ENCODE measurements at places on chromosomes 1 and 21. TPM values are rescaled to one million over a fixed set of nuclear protein-coding genes. Genes with fewer than 3 reads are reported as not detected.
A peak's percentile ranks its signal among the peaks of the same experiment; 100 is the strongest.

- DNase-seq = no peak
Measured at GRCh38 chr1:89929467-89930063, 65.3 kb upstream of the ZNF326 start.

The CA6 gene
- total RNA-seq = not detected

The SELENON gene
- total RNA-seq = 83.4 TPM

The RGS4 gene
- total RNA-seq = 0.89 TPM

The SPRR4 gene
- total RNA-seq = not detected

DNA sequence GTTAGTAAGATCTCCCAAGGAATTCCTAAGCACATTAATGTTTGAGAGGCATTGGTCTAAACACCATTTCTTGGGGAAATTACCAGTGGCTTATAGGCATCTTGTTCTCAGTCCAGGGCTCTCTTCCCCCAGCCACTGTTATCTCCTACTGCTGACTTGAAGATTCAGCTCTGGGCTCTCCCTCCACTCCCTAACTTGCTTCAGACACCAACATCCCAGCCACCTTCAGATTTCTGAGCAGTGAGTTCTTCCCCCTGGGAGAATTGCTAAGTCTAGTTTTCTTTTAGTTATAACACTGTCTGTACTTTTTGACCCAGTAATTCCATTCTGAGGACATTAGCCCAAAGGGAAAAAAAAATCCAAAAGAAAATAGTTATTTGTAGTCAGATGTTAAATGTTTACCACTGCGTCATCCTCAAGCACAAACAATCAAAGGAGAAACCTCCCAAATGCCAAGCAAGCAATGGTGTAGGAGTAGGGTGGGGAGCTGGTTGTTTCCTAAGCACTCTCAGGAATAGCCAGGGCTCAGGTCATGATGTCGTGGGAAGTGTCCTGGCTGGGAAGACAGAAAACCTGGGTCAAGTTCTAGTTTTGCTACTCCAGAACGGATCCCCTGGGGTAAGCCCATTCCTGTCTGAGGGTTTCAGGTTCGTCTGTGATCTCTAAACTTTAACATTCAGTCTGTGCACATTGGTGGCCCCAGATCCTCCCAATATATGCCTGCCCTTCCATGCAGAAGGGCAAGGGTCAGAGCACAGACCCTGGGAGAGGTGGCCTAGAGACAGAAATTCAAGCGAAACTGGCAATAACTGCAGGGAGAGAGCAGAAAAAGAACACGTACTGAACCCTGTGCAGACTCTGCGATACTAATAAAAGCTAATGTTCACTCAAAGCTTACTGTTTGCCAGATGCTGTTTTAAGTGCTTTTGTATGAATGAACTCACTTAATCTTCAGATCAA lies 191.1 kb upstream of the FGGY start:
- DNase-seq = no peak

The SLC5A3 gene
- 17.4 TPM for total RNA-seq

The GPR25 gene
- total RNA-seq = 0.62 TPM

GRCh38 chr1:167911413-167911812 lies 2.5 kb downstream of the ADCY10 start:
- no peak for DNase-seq

The HTR6 gene
- not detected for total RNA-seq

The ZNF687 gene
- total RNA-seq = 23.7 TPM

GRCh38 chr1:65209005-65209885 lies 61.2 kb downstream of the AK4 start:
- DNase-seq = no peak

DNA sequence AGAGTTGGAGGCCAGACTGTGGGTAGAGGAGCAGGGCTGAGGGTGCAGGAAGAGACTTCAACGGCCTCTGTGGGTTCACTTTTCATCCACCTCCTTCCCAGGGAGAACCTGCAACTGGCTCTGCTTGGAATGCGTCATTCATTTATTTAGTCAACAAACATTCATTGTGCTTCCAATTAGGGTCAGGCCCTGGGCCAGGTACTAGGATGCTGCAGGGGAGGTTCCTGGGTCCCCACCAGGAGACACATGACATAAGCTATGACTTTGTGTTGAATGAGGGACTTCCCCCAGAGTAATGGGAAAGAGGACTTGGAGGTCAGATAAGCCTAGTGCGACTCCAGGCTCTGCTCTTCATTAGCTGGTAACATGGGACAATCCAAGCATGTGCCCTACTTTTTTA lies 46.3 kb upstream of the RPL11 start:
- DNase-seq = no peak

DNA sequence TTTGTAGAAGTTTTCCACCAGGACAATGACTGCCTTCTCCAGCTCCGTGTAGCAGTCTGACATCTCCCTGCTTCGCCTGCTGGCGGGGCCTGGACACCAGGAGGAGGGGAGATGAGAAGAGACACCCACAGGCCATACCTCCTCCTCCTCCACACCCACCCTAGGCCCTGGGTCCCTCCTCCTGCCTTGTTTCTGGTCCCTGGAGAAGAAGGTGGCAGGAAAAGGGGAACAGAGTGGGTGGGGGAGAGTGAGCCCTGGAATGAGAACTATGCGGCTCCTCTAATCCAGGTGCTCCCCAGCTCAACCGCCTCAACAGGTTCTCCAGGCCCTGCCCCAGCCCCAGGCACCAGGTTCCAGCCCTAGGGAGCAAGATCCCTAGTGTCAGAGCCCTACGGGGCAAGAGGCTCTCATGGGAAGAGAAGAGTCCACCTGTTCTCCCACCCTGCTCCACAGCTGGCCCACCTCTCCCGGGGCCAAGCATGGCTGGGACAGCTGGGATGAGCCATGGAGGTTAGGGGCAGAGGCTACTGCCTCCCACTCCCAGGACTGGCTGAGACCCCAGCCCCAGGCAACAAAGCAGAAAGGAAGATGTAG lies 4.8 kb downstream of the S100A16 start:
- DNase-seq = no peak

DNA sequence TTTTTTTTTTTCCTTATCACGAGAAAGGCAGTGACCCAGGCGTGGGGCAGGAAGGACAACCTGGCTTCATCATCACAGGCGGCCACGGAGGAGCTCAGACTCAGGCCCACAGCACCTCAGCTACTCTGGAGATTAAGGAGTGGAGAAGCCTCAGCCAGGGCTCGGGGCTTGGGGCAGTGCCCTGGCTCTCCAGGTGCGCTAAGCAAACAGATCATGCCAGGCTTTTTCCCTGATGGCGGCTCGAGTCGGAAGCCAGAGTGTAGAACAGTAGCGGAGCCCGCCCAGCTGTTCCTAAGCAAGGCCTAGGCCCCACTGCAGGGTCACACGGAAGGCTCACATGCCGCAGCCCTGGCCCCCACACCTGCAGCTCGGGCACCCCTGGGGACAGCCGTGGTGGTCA lies 70.7 kb downstream of the AGPAT3 start:
- DNase-seq = no peak

GRCh38 chr1:237471377-237471776 lies 419.3 kb downstream of the ZP4 start:
- DNase-seq = no peak

DNA sequence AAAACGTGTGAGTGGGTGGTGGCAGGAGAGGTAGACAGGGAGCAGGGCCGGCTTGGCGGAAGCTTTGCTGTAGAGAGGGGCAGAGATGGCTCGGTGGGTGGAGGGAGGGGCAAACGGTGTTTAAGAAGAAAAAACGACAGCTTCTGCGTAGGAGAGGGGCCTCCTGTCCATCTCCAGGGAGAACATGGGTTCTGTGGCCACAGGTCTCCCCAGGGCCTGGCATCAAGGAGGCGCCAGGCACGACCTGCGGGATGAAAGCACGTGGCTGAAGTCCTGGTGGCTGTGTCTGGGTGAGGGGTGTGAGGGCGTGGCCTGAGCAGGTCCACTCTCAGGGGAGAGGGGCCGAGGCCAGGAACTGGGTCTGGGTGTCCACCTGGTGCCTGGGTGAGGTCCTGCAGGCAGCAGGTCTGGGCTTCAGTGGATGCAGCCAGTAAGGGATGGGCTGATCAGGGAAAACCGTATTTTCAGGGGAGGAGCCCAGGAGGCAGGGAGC lies 940 bp upstream of the PRKCZ start:
- peak; percentile 69 for DNase-seq

The NECTIN4 gene
- total RNA-seq = 6.2 TPM

GRCh38 chr1:62924983-62925790 lies 141.3 kb downstream of the ATG4C start:
- DNase-seq = no peak

The LYSMD1 gene
- total RNA-seq = 6.5 TPM

The AHDC1 gene
- 23.7 TPM for total RNA-seq

The SHE gene
- total RNA-seq = 40.1 TPM

The KISS1 gene
- not detected for total RNA-seq

GRCh38 chr1:219954736-219955421 lies 26.5 kb upstream of the SLC30A10 start:
- DNase-seq = no peak

The CFHR2 gene
- total RNA-seq = not detected

GRCh38 chr1:41347276-41347675 lies 14.0 kb upstream of the FOXO6 start:
- DNase-seq = no peak

DNA sequence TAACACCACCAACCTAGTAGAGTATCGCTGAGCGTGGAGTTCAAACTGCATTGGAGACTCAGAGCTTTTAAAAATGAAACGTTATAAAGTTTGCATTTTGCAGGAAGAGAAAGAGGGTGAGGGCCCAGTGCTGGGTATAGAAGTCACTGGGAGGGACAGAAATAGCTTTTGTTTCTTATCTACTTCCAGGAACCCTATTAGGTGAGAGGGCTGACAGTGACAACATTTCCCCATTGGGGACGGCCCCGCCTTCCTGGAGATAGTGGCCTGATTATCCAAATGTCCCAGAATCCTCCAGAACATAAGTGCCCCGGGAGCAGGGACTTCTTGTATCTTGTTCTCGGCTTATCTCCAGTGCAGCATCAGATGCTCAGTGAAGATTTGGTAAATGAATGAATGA lies 574.9 kb downstream of the PTPRU start:
- no peak for DNase-seq

All from lower lobe of right lung (tissue), 2 donors.